Pulmonary artery endothelial cell (primary cell): ENCODE measurements at places on chromosomes 7 and 10. TPM values are rescaled to one million over a fixed set of nuclear protein-coding genes. Genes with fewer than 3 reads are reported as not detected.

DNA sequence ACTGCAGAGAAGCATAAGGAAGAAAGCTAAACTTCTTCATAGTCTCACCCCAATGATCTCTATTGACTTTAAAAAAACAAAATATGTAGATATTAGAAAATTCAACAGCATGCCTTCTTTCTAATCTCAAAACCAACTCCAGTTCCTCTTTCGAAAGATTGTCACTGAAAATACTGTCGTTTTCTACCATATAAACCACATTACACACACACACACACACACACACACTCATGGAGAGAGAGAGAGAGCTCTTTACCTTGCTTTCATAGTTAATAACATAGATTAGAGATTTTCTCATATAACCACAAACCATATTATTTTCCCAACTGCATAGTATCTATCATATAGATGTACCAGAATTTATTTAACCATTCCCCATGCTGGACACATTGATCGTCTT, 296.2 kb upstream of the MGMT start:
- DNase-seq = no peak

- DNase-seq = no peak
Measured at GRCh38 chr7:130146693-130147405, 58.4 kb downstream of the TMEM209 start.

DNA sequence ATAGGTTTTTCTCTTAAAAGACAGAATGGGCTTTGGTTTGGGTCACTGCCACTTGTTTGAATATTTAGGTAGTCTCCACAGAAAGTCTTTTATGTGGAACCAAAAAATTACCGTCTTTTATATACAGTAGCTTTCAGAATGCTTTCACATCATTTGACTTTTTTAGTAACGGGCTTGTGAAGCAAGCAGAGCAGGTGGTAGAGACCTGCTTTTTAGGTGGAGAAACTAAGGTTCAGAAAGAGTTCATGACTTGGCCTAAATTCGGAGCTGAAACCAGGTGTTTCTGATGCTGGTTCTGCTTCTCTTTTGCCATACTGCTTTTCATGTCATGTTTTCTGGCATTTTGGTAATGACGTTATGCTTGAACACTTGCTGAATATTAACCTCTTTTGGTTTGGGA, 36.3 kb downstream of the GARS1 start:
- DNase-seq = no peak

GRCh38 chr7:47183862-47184590, 397.9 kb downstream of the TNS3 start:
- no peak for DNase-seq

DNA sequence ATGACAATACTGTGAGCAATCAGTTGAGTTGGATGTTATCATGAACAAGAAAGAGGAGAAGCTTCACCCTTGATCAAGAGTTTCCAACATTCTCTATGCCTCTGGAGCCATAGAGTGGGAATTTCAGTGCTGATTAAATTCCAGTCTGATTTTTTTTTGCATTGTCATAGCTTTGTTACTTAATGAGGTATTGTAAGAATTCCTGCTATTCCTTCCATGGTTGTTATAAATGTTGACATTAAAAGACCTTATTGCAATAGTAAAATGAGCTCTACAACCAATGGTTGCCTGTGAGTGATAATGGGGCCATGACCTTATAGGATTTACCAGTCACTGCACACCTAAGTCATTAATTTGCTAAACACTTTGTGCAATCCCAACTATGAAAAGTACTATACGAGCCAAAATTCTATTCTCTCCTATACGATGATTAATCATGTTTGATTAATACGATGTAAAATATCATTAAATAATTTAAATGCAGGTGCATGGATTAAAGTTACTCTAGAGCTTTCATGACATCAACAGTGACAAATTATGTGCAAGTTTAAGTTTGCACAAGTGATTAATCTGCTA, 353.2 kb upstream of the KLF6 start:
- DNase-seq = no peak

- no peak for DNase-seq
Measured at GRCh38 chr10:75229971-75230370, 5.8 kb downstream of the COMTD1 start.

The HTR5A gene
- total RNA-seq = not detected in 2 replicates
